ENCODE measurements at places on chromosomes 5 and 9.
A peak's percentile ranks its signal among the peaks of the same experiment; 100 is the strongest.

GRCh38 chr5:40258222-40258621 lies 421.5 kb upstream of the PTGER4 start:
- DNase-seq = no peak

DNA sequence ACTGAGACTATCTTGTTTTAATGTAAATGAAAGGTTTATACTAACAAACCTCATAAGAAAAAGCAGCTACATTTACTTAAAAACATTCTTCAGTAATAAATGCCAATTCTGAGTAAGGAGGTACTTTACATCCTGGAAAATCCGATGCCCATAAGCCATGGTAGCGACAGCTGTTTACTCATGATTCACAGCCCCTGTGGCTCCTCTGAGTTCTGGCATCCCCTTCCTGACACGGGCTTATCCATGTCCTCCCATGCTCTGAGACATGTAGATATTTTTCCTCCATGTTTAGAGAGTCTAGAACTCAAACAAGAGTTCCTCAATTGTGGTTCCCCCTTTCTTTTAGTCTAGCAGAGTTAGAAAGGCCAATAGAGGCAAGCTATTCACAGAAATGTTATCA lies 63.1 kb upstream of the DEPDC1B start:
- DNase-seq = no peak

GRCh38 chr5:132760601-132761317 lies 13.5 kb downstream of the CCNI2 start:
- no peak for DNase-seq

- no peak for DNase-seq
These were observed 43.6 kb upstream of the PCSK1 start for GRCh38 chr5:96476654-96477053.

DNA sequence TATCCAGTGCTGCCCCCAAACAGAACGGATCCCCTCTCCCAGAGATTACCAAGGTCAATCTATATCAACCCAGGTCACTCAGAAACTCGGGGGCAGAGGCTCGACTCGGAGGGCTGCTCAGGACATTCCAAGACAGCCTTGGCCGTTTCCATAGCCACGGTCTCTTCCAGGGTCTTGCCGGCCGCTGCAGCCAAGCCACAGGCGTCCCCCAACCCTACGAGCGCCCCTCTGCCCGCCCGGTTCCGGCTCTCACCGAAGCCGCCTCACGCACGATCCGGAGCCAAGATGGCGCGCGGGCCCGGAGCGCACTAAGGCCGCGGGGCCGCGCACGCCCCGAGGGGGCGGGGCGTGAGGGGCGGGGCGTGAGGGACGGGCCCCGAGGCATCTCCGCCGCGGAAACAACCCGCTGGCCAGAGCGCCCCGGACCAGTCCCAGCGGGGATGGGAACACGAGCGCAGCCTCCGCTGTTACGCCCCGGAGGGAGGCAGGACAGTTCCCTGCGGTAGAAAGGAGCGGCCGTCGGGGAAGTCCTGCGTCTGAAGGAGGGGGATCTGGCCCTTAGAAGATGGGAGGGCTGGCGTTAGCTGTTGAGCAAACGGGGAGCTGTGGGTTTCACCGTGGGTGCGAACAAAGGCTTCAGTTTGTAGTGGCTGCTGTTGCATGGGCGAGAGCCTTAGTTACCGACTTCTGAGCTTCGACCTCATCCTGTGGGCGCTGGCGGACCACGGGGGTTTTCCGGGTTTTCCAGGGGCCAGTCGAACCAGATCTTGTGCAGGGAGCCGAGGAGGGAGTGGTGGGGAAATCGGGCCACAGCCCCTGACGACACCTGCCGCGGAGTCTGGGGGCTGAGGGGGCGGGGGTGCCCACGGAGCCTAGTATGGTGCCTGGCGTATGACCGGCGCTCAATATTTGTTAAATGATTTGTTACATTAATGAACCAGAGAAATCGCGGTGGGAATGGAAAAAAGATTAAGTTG lies at the start of gene RPP25L:
Gene RPP25L (minus strand): TSS at position 287 of the 977 bp plus-strand sequence. CDS start 801 bp downstream, outside the sequence.
- peak; percentile 60 for DNase-seq

- DNase-seq = no peak
These were observed 25.1 kb downstream of the PAEP start for GRCh38 chr9:135586601-135587109.

DNA sequence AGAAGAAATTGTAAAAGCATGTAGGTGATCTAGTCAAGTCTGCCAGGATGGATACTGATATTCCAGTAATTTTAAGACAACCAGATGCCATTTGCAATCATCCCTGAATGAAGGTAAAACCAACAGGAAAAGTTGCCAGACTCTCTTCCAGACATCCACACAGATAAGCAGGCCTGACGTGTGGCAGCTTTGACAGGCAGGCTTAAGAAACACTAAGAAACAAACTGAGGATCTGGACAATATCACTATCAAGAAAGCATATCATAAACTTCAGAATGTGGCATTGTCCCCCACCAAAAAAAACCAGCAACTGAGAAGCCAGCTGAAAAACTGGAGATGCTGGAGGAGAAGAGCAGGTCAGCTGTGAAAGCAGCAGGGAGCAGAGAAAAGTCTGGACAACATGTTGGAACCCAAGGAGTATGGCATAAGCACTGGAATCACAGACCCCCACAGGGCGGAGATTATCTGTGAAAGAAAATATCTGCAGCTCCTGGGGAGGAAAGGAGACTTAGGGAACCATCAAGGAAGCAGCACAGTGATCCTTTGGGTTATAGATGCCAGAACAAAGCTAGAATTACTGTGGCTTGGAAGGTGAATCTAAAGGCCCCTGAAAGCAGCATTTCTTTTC lies 307.0 kb downstream of the CWC27 start:
- no peak for DNase-seq

- no peak for DNase-seq
These were observed 117.6 kb downstream of the CHSY3 start for GRCh38 chr5:130021876-130022275.

GRCh38 chr9:15512889-15513288 lies 2.1 kb upstream of the PSIP1 start:
- DNase-seq = no peak

DNA sequence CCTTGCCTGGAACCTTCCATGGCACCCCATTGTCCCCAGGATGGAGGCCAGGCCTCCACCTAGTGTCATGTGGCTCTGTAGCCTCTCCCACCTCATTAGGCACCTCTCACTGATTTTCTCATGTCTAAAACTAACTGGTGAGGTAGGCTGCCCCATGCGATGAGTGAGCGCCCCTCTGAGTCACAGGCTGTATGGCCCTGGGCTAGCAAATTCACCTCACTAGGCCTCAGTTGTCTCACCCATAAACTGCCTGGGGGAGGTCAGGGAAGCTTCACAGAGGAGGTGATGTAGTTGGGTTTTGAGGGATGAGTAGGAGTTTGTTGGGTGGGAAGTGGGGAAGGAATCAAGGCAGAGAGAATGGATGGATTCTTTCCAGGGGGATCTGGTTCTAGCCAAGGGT lies 8.8 kb downstream of the RXRA start:
- no peak for DNase-seq

DNA sequence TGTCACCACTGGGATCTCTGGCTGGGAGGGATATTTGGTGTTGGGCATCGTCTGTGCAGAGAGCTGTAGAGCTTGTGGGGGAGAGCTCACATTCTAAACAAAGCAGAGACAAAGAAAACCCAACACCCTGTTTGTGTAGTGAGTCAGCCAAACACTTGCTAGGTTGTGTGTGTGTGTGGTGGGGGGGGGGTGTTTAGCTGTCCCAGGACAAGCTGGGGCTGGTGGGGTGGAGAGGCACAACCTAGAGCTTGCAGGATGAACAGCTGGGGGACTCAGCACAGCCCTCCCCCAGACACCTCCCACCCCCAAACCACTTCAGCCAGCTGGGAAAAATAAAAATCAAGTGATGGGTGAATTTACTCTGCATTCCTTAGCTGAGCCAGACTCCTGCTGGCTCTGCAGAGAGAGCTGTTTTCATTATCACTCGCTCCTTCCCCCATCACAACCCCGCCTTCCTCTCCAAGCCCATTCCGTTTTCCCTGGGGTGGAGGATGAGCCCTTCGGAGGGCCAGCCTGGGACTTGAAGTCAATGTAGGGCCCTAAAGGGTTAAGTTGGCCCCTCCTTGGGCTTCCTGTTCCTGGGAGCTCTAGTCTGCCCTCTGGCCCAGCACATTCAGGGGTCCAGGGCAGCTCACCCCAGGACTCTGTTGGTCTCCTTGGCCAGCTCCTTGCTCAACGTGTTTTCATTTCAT lies 2.6 kb downstream of the OLFML2A start:
- no peak for DNase-seq

- DNase-seq = no peak
These were observed 1.9 kb downstream of the NPDC1 start for GRCh38 chr9:137044037-137044436.

DNA sequence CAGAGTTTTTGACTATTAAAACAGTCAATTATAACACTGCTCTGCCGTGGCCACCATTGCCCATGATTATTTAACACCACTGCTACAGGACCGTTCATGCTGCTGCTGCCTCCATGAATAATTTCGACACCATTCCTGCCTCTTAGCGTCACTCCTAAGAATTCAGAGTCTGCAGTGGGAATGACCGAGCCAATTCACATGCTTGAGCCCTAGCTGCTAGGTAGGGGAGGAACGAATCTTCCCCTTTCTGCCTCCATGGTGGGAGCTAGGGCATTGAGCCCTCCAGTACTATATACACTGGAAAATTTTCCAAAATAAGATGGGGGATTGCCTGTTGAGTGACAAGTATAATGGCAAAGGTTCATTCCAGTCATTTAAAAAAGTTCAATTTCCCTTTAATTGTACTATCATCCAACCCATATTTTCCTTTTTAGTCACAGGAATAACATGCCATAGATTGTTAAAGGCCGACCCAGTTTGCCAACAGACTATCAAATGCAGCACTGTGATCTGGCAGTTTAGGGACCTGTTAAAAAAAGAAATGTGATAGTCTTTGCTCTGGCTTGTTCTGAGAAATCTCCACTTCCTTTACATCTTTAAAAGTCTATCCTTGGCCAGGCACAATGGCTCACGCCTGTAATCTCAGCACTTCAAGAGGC lies 13.5 kb upstream of the B4GALT1 start:
- no peak for DNase-seq

- no peak for DNase-seq
These were observed 26.5 kb upstream of the CDKN2B start for GRCh38 chr9:22035591-22036011.

DNA sequence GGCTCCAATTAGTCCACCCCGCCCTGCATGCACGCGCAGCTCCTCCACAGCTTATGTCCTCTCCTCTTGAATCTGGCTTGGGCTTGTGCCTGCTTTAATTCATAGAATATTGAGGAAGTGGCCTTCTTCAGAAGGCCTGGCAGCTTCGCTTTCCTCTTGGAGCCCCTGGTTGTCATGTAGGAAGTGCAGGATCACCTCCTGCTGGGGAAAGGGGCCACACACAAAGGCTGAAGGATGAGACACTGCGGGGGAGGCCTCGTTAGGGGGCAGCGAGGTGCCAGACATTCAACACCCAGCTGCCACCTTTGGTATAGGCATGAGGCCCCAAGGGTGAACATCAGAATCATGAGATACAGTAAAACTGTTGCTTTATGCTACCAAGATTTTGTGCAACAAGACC lies 2.7 kb upstream of the CNOT6 start:
- no peak for DNase-seq

DNA sequence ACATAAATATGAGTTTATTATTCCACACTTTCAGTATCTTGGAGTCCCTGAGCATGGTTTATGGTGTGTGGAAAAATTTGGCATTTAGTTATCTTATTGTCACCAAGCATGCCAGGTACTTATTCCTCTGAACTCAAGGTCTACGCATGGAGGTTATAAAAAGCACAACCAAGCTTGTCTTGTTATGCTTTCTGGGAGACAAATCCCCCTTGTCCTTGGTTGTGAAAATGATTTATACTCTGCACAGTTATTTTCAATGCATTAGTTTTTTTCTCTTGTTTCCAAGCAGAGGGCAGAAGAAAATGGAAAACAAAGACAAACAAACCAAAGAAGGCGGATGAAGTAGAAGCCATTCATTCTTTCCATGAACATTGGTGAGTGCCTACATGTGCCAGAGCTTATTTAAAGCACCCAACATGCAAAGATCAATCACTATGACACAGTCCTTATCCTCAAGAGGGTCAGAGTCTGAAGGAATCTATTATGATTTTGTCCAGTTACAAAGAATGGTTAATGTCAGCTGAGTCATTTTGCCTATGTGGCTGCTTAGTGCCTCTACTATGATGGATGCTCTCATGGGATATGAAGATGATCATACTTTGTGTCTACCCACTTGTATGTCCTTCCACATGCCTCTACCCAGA lies 323.1 kb downstream of the TENT4A start:
- no peak for DNase-seq

DNA sequence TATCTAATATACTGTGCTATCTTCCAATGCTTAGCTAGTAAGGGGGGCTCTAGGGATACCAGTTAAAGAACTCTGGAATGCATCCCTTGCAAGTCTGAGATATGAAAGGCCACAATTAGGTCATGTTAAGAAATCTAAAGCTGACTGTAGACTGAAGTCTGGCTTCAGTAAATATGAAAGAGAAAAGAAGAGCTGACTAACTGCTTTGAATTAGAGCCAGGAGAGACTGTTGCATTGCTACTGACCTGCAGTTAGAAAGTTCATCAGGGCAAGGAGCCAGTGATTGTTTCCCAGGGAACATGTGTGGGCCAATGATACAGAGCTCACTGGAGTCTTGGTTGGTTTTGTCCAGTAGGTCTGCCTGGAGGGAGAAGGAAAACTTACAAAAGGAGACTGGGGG lies 472.1 kb upstream of the TNC start:
- DNase-seq = no peak

- no peak for DNase-seq
These were observed 20.8 kb downstream of the RGS3 start for GRCh38 chr9:113484258-113484730.

- DNase-seq = no peak
These were observed 205.3 kb downstream of the SLCO4C1 start for GRCh38 chr5:102090770-102091169.

- DNase-seq = no peak
These were observed 24.0 kb upstream of the DAB2IP start for GRCh38 chr9:121627427-121627826.

DNA sequence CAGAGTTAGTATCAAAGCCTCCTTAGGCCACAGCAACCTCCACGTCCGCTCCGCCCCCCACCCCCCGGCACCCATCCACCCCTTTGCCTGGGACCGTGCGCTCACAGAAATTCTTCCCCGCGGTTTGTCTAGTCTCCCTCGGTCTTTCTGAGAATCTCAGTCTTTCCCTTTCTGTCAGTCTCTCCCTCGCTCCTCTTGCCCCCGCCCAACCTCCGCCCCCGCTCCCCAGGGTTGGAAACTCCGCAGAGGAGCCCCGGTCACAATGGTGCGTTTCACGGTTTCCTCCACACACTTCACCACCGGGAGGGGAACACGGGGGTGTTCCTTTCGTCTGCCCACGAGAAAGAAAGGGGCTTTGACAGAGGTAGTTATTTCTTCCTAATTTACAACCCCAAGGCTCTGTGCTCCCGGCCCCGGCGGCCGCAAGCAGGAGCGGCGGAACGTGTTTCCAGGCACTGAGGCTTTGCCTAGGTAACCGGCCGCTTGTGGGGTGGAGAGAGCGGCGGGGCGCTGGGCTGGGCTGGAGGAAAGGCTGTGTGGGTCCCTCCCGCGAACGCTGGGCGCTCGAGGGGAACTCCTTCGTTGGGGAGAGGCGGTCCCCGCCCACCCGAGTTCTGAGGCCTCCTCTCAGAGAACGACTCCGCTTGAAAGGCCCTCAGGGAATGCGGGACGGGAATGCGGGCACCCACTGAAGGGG lies 2.1 kb downstream of the NR4A3 start:
- DNase-seq = peak; percentile 78
